ENCODE measurements at places on chromosomes 2 and 18.
A peak's percentile ranks its signal among the peaks of the same experiment; 100 is the strongest.

DNA sequence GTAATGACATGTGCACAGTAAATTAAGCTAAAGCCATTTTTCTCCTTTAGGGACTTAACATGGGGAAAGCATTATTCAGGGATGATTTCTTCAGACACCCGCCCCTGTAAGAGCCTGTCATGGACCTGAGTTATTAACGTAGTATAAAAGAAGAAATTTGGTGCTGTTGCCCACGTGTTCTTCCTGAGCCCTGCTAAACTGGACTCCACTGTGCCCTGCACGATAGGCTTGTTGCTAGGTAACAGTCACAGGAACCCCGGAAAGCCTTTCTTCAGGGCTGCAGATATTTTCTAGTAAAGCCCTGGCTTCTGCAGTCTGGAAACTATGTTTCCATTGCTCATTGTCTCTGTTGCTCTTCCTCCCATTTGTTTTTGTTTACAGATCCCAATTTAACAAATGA, 157.9 kb downstream of the LRRC30 start:
- no peak for DNase-seq

GRCh38 chr2:100365434-100365833, 43.1 kb upstream of the LONRF2 start:
- DNase-seq: no peak

DNA sequence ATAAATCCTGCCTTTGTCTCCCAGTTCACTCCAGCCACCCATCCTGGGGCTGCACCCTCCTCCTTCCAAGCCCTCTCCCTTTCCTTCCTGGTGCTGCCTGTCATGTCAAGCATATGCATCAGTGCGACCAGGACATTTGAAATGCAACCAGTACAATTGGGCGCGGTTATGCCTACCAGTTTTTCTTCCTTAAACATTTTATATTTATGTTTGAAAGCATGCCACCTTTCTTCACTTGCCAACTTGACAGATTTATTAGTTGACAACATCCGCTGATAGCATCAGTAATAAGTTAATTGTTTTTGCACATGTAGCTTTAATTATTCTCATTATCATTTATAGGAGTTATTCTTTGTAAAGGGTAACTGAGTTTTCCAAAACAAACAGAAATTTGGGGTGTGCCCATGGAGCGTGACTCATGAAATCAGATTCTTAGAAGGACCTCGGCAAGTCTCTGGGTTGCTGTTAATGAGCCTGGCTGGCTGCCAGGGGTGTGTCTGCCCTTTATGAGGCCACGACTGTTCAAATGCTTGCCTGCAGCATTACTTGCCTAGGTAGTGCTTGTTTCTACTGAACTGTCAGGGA, 32.8 kb upstream of the IL1B start:
- DNase-seq: peak; percentile 53

DNA sequence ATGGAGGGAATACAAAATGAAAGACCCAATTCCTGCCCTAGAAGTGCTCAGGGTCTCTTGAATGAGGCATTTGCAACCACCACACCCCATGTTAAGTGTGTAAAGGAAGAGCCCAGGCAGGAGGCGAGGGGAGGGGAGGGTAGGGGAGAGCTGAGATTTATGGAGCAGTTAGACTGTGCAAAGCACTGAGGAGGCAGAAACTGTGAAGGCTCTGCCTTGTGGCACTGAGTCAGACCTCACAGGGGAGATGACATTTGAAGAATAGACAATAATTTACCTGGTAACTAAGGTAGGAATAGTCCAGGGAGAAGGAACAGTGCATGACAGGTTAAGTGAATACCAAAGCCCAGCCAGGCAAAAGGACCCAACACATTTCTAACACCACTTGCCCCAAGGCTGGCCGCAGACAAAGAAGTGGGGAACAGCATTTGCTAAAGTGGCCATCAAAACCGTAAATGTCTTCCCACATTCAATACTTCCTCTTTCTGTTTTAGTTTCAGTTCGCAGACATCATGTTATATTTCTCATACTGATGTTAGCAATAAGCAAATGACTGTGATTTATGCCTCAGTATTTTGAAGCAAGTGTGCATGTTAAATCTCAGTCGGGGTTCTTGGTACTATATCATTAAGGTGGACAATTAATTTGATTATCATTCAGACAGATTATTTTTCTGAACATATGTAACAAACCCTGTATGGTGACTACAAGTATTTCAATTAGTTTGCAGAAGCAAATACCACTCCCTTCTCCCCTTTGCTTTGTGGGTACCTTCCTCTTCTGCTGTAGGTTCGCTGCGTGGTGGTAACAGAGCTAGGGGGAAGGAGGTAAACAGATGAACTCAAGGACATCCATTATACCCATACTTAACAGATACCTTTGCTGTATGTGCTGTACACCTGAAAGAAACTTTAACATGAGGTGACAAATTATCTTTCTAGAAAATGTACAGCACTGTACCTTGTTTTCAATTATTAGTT, 27.5 kb downstream of the CDH20 start:
- DNase-seq: no peak

DNA sequence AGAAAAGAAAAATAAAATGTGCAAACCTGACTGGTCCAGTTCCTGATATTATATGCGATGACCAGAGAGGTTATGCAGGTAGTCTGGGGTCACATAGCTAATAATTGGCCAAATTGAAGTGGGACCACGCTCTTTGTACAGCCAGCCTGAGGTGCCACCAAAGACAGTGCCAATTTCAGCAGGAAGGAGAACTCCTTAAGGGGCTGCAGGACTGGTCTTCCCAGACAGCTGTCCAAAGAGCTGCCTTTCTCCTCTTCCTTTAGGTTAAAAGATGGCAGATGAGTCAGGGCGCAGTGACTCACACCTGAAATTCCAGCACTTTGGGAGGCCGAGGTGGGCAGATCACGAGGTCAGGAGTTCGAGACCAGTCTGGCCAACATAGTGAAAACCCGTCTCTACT, 95.5 kb downstream of the ACKR3 start:
- no peak for DNase-seq

DNA sequence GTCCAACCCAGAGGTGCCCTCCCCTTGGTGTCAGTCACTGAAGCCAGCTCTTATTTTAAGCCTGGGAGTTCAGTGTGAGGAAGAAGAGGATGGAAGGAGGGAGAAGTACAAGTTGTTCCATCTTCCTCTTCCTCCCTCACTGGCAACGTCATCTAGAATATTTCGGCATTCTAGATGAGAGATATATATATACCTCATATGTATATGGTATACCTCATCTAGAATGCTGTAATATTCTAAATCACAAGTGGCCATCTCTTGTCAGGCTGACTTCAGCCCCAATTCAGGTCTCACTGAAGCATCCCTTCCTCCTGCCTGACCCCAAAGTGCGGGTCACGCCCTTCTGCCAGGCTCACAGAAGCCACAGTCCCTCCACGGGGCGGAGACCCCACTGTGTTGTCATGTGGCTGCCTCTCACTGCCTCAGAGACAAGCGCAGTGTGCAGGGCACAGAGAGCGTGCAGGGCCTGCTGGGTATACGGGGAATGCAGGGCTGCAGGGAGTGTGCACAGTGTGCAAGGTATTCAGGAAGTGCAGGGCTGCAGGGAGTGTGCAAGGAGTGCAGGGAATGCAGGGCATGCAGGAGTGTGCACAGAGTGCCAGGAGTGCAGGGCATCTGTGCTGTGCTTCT, 32.8 kb upstream of the B3GNT7 start:
- no peak for DNase-seq

DNA sequence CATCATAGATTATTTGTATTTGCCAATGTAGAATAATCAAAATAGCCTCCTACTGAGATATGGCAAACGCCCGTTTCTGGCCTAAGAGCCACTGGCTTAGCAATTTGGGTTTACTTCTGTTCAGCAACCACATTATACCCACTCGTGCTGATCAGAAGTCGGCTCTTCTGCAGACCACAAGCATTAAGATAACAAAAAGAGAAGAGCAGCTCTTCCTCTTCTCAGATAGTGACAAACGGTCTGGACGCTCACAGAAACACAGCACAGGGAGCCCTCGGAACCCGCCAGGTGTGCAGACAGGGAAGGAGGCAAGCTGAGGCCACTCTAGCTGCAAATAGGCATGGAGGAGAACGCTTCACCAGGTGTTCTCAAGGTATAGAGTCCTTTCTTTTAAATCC, 164.0 kb downstream of the HDAC4 start:
- no peak for DNase-seq

GRCh38 chr2:72940786-72941185, 23.5 kb downstream of the EMX1 start:
- DNase-seq: no peak

GRCh38 chr18:48749768-48750167, 201.0 kb downstream of the SMAD7 start:
- no peak for DNase-seq

GRCh38 chr2:237629188-237629534, 1.8 kb downstream of the LRRFIP1 start:
- no peak for DNase-seq

GRCh38 chr2:23546913-23547312, 161.9 kb downstream of the KLHL29 start:
- no peak for DNase-seq

- no peak for DNase-seq
Measured at GRCh38 chr2:108073415-108074072, 87.2 kb downstream of the SLC5A7 start.

DNA sequence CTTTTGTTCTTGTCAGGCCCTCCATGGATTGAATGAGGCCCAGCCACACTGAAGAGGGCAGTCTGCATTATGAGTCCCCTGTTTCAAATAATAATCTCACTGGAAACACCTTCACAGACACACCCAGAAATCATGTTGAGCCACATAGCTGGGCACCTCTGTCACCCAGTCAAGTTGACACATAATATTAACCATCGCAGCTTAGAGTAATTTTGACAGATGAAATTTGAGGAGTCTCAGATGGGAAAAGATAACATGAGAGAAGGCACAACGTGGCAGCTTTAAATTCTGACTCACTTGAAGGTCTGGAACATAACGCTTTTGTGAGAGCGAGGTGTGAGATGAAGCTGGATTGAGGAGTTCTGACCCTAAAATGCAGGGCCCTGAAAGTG, 70.9 kb upstream of the TMEM87B start:
- no peak for DNase-seq

DNA sequence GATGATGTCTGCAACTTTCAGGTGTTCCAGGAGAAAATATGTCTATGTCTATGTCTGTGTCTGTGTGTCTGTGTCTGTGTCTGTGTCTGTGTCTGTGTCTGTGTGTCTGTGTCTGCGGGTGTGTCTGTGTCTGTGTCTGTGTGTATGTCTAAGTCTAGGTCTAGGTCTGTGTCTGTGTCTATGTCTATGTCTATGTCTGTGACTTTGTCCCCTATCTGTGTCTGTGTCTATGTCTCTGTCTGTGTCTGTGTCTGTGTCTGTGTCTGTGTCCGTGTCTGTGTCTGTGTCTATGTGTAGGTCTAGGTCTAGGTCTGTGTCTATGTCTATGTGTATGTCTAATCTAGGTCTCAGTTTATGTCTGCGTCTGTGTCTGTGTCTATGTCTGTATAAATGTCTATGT, 10.5 kb downstream of the IL1R2 start:
- no peak for DNase-seq

- no peak for DNase-seq
Measured at GRCh38 chr2:215530191-215530968, 94.5 kb upstream of the FN1 start.

DNA sequence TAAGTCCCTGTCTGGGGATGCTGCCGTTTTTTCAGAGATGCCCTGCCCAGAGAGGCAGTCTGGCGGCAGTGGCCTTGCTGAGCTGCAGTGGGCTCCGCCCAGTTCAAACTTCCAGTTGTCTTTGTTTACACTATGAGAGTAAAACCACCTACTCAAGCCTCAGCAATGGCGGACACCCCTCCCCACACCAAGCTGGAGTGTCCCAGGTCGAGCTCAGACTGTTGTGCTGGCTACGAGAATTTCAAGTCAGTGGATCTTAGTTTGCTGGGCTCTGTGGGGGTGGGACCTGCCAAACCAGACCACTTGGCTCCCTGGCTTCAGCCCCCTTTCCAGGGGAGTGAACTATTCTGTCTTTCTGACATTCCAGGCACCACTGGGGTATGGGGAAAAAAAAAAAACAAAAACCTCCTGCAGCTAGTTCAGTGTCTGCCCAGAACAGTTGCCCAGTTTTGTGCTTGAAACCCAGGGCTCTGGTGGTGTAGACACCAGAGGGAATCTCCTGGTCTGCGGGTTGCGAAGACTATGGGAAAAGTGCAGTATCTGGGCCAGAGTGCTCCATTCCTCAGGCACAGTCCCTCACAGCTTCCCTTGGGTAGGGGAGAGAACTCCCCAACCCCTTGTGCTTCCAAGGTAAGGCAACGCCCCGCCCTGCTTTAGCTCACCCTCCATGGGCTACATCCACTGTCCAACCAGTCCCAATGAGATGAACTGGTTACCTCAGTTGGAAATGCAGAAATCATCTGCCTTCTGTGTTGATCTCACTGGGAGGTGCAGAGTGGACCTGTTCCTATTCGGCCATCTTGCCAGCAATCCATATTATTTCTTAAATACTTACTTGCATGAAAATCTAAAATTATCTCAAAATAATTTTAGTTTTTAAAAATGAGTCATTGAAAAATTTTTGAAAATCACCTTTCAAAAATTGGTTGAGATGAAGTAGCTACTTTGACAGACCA, 338.0 kb downstream of the OSR1 start:
- DNase-seq: no peak

DNA sequence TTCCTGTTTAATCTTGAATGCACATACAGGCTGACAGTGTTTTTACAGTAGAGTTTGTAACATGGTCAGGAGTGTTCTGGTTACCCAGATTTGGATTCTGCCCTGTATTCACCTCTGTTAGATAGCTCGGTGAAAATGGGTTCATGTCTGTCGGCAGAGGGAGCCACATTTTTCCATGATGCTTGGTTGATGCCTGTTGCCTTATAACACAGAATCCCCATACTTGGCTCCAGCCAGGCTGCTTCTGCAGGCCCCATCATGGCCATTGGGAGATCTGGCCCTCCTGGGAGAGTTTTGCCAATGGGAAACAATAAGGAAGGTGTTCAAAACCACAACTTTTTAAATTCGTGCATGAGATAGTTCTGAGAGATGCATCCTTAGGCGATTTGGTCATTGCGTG, 78.1 kb downstream of the WDSUB1 start:
- DNase-seq: no peak

GRCh38 chr18:62085756-62086155, 101.1 kb downstream of the PIGN start:
- DNase-seq: no peak

DNA sequence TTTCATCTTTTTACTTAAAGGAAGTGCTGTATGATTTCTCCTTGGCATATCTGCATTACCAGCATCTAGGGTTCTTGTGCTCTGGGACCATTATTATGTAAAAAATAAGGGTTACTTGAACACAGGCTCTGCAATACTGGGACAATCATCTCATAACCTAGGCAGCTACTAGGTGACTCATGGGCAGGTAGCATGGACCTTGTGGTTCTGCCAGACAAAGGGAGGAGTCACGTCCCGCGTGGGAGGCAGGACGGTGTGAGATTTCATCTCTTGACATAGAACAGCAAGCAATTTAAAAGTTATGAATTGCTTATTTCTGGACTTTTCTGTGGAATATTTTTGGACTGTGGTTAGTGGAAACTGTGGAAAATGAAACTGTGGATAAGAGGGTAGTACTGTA, 34.1 kb downstream of the ASAP2 start:
- peak; percentile 57 for DNase-seq

DNA sequence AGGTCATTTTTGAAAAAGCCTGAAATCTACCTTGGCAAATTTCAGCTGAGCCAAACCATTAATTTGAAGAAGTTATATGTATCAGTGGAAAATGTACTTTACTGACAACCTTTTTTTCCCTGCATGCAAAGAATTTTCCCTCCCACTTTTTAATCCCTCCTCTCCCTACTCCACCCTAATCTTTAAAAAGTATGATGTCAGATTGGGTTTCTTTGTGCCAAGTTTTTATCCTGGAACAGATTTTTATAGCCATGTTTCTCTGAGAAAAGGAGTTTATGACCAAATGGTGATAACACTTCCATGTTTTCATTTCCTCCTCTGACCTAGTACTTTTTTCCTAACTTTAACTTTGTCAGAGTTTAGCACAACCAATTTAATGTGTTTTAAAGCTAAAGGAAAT, 250.3 kb upstream of the FOSL2 start:
- DNase-seq: no peak
